ENCODE measurements at places on chromosomes 6 and 20.

- no peak for DNase-seq
These were observed 154.5 kb downstream of the MMS22L start for GRCh38 chr6:97128507-97128906.

DNA sequence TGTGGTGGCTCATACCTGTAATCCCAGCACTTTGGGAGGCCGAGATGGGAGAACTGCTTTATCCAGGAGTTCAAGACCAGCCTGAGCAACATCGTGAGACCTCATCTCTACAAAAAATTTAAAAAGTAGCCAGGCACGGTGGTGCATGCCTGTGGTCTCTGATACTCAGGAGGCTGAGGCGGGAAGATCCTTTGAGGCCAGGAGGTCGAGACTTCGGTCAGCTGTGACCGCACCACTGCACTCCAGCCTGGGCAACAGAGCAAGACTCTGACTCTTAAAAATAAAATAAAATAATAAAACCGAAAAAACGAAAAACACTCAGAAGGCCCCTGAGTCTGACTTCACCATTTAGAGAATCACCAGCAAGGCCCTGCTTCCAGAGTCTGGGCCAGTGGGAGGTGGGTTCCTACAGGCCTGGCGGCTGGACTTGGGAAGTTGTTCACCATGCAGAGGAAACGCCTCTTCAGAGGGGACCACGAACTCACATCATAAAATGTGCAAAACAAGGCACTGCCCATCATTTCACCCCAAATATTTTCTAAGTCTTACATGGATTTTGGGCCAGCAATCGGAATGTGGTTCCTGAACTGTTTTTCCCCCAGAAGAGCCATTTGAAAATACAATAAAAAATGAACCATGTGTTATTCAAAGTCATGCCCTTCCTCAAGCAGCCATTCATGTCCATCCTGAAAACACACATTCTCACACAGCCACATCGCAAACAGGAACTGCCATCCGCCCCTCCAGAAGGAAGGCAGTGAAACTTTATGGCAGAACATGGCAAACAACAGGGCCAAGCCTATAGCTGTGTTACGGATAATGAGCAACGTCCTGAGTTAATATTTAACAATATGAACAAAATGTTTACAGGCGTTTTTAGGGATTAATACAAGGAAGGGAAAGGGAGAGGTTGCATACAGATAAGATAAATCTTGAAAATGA, 57.8 kb downstream of the SLC22A23 start:
- no peak for DNase-seq

- DNase-seq: no peak
These were observed 32.5 kb upstream of the NT5E start for GRCh38 chr6:85417336-85417735.

DNA sequence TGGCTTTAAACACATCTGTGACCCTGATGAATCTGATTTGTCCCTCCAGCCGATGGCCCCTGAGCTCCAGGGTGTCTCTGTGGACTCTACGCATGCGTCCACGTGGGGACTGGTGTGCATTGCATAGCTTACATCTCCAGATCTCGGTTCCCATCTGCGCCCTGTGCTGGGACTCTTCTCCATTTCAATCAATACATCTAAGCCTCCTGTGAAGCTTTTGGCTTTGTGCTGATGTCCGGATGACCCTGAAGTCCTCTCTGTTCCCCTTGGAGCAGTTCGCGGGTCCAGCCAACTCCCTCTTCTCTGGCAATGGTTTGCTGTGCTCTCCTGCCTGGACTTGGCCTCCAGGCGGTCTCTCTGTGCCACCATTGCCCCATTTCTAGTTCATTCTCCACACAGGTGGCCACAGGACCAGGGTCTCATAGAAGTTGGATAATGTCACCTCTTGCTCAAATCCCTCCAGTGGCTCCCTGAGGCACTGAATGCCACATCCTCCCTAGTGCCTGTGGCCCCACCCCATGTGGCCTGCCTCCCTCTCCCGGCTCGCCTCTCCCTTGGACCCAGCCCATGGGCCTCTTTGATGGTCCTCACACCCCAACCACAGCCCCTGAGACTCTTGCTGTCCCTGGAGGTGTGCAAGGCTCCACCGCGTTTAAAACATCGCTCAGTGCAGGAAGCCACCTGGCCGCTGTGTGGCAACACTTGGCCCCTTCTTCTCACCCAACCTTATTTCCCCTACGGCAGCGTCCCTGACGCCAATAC, 155.4 kb downstream of the SYCP2 start:
- DNase-seq: no peak

DNA sequence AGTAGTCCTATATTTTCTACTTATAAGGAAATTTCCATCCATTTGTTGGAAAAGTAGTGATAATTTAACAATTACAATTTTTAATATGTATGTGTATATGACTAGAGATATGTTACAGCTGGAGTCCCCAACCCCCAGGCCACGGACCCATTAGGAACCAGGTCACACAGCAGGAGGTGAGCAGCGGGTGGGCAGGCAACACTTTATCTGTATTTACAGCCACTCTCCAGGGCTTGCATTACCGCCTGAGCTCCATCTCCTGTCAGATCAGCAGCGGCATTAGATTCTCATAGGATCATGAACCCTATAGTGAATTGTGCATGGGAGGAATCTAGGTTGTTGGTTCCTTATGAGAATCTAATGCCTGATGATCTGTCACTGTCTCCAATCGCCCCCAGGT, 46.8 kb downstream of the TRDN start:
- DNase-seq: no peak

- peak; percentile 66 for DNase-seq
These were observed 19.3 kb upstream of the AHCY start for GRCh38 chr20:34322267-34323105.

DNA sequence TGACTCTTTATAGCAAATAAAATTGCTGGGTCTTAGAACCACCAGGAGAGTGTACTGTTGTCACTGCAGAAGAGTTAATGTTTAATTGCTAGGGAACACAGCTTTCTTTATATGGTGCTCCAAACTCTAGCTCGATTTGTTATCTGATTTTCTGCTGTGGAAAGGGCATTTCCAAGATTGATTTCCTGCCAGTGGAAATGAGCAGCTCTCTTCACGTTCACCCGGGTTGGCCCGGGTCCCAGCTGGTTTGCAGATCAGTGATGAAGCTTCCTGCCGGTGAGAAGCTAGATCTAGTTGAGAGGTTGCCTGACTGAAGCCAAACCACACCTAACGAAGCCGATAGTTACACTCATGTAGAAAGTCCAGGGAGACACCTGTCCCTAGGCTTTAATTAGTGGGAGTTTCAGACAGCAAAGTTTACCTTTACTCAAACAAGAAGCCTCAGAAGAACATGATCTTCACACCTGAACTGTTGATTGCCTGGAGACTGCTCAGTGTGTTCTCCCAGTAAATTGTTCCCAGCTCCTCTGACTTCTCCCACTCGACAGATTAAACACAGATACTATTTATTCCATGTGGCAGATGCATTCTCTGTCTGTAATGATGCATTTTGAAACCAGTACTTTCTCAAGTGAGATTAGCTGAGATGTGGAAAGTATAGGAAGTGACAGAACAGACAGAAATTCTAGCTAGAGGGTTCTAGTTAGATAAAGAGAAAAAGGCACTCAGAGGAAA, 27.8 kb downstream of the PAQR8 start:
- DNase-seq: peak; percentile 75

GRCh38 chr6:31396422-31397152, 6.8 kb upstream of the MICA start:
- peak; percentile 50 for DNase-seq

GRCh38 chr6:145904868-145905267, 59.3 kb downstream of the SHPRH start:
- DNase-seq: no peak

DNA sequence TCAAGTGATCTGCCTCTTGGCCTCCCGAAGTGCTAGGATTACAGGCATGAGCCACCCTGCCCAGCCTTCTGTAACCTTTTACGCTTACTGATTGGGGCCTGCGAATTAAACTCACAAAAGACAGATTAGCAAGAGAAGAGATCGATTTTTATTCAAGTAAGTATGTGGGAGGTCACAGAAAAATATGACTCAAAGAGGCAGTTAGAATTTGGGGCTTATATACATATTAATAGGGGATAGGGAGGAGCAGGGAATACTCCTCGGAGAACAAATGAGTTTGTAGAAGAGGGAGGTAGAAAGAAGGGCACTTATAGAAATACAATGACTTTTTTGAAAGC, 78.9 kb downstream of the CD24 start:
- no peak for DNase-seq

DNA sequence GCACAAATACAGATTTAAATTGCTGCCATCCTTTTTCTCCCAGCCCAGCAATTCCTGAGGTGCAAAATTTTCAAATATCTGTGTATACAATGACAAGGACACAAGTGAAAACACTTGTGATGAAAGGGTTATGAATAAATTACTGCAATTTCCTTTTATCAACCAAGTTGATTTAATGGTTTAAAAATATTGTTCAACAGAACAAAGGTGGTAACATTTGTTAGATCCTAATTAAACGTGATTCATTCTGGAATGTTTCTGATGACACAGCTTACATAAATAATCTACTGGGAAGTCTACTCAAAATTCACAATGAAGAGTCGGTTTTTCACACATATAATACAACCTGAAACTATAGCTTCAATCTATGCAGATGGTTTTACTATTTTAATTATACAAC, 17.1 kb downstream of the B4GALT5 start:
- no peak for DNase-seq

DNA sequence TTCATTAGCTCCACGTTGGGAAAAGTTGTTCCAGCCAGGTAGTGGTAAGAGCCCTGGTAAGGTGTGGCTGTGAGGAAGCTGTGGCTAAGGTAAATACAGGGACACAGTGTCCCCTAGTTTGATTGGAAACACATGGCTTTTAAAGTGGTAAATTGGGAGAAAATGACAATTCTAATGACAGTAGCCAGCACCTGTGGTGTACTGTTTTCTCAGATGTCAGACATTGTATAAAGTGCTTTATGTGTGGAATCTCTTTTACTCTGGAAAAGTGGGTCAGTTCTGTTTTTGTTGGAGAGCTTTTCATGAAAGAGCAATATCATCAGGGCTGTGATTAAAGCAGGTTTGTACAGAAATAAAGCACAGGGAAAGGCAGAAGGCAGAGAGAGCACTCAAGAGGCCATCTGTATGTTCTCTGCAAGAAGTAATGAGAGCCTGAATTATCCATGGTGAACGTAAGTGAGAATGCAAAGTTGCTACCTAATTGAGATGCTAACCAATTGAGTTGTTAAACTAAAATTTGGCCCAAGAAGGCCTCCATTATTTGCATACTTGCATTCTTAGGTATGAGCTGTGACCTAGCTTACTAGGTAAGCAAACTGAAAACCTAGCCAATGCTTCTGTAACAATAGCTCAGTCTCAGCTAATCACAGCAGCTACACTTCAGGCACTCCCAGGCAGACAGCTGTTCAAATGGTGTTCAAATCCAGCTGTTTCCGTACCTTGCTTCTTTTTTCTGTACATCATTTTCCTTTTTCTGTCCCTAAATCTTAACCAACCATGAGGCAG, 28.2 kb downstream of the MRAP2 start:
- DNase-seq: no peak

DNA sequence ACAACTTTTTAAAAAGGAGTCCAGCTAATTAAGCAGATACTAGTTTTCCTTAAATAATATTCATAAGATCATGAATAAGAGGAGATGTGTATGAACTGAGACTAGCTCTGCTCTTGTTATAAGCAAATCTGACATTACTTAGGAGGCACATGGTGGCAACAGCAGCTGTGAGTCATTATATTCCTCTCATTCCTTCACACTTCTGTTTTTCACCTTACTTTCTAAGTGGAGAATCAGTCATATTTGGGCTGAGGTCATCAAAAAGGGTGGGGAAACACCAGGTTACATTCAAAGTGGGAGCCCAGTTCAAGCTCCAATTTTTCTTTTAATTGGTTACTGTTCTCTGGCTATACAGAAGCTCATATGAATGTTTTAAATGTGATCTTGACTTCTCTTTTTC, 6.0 kb upstream of the RIPPLY2 start:
- DNase-seq: no peak

DNA sequence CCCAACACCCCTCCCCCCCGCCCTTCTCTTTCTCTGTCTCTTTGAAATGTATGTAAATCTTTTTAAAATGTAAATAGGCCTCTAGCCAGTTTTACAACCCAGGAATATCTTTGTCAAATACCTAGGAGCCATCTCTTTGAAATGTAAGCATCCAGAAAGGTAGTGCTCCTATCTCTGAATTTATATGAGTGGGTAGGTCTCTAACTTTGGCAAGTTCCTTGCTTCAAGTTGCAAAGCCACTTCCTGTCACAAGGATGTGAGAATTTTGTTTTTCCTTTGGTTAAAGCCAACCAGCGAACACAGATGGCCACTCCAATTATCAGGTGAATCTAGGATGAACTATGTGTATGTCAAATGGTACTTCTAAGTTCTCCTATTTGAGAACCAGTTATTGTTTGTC, 6.2 kb upstream of the DEFB132 start:
- no peak for DNase-seq

DNA sequence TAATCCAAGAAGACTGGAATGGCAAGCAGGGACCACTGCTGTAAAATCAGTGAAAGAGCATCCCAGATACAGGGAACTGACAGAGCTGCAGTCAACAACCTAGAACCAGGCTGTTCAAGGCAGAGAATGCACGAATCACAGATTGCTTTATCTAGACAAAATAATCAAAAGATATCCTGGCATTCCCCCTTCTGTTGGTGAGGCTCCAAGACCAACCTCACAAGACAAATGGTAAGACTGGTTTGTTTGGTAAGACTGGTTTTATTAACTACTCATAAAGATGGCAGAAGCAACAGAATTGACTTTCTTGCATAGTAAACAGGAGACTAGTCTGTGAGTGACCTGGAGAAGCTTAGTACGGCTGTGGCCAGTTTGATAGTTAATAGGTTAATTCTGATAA, 88.8 kb upstream of the AHI1 start:
- DNase-seq: no peak

DNA sequence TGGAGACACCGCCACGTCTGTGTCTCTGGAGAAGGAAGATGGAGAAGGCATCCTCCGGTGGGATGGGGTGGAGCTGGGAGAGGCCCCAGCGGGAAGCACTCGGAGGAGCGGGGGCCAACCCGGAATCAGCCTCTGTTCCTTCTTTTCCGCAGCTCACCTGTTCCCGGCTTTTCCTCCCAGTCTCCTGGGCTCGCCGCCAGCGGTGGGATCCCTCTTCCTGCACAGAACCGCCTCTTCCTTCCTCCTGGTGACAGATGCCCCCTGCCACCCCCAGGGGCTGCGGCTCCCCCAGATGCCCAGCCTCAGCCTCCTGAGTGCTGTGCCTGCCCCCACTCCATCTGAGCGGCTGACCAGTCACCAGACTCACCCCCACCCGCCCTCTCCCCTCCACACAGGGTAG, 23.3 kb downstream of the RAMACL start:
- DNase-seq: no peak

DNA sequence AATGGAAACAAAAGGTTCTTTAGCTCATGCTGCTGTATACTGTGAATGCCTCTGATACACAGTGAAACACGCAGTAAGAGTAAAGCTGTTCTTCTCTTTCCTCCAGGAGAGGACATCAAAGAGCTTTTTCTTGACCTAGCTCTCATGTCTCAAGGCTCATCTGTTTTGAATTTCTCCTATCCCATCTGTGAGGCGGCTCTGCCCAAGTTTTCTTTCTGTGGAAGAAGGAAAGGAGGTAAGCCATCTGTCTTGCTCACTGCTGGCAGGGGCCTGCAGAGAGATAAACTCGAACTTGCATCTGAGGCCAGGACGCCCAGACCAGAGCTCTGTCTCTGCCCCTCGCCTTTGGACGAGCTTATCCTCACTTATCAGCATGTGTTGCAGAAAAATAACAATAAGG, 37.7 kb downstream of the LY86 start:
- no peak for DNase-seq

GRCh38 chr6:17622144-17622543, 22.0 kb downstream of the FAM8A1 start:
- no peak for DNase-seq

All from NCI-H1105 (cell line).